ENCODE measurements at places on chromosomes 1 and 21.

- peak; percentile 49 for DNase-seq
These were observed 49.8 kb downstream of the BCAR3 start for GRCh38 chr1:93631626-93632365.

- DNase-seq = peak; percentile 21
These were observed 182.2 kb upstream of the DUSP10 start for GRCh38 chr1:221923929-221924598.

DNA sequence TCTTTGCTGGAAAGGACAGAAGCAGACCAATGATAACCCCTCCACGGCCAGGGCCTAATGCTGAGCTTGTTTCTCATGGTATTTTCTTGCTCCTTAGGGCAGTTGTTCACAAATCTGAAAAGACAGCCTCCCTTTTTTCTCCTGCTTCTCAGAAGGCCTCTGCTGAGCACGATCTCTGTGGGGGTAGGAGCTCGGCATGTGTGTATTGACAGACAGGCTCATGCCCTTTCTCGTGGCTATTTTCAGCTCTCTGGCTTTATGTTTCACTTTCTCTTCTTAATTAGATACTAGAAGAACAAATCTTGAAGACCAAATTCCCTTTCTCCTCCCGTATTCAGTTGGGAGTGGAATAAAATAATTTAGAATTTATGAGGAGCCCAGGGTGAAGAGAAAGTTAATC lies 768 bp upstream of the RIIAD1 start:
- peak; percentile 22 for DNase-seq

GRCh38 chr1:197519741-197520334 lies 251.8 kb downstream of the CRB1 start:
- peak; percentile 13 for DNase-seq

DNA sequence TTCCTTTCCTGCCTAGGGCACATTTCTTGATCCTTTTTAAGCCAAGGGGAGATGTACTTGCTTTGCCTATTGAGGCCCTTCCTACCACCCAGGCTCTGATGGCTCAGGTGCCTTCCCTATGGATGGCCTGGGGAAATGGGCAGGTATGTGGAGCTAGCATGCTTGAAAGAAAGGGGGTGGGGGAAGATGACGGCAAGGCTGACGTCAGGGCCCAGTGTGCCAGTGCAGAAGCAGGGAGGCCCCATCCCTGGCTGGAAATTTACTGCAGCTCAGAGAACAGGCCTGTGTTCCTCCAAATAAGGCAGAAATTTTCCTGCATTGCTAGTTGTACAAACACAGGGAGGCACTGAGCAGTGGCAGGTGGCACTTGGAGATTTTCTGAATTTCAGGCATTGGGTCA lies 453.2 kb upstream of the VAMP3 start:
- no peak for DNase-seq

- no peak for DNase-seq
These were observed 59.3 kb downstream of the LAMC2 start for GRCh38 chr1:183245357-183245756.

GRCh38 chr1:119556423-119556822 lies 49.4 kb downstream of the HSD3B1 start:
- DNase-seq = no peak

DNA sequence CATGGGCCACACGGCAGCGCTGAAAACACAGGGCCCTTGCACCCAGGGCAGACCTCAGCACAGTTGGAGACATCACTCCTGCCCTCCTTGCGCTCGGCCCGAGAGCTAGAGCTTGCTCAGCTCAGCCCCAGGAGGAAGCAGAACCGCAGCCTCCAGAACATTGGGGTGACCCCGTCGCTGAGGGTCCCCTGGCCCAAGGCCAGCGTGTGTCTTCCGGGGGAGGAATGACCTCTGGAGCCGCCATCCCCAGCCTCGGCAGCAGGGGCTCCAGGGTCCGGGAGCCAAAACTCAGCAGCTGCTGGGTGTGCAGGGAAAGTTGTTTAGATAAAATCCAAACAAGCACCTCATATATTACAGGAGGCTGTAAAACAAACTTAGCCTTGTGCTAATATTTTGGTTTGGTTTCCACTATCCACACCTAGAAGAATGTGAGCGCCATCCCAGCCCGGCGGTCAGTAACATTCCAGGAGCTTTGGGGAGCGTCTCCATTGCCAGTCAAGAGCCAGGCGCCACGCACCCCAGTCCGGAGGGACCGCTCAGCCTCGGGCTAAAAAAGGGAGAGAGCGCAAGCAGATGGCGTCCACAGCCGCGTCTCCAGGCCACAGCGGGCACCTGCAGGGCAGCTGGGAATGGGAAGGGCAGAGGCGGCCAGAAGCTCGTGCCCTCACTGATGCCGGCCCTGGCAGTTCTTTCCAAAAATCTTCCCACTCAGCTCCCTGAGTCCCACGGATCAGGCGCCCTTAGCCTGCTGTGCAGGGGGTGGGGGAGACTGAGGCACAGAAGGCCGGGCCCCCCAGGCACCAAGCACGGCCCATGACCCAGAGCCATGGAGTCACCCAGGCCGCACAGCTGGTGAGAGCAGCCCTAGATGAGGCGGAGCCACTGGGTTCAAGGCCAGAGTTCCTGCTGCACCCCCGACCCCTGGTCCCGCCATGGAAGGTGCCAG lies 52.0 kb downstream of the SLX9 start:
- no peak for DNase-seq

DNA sequence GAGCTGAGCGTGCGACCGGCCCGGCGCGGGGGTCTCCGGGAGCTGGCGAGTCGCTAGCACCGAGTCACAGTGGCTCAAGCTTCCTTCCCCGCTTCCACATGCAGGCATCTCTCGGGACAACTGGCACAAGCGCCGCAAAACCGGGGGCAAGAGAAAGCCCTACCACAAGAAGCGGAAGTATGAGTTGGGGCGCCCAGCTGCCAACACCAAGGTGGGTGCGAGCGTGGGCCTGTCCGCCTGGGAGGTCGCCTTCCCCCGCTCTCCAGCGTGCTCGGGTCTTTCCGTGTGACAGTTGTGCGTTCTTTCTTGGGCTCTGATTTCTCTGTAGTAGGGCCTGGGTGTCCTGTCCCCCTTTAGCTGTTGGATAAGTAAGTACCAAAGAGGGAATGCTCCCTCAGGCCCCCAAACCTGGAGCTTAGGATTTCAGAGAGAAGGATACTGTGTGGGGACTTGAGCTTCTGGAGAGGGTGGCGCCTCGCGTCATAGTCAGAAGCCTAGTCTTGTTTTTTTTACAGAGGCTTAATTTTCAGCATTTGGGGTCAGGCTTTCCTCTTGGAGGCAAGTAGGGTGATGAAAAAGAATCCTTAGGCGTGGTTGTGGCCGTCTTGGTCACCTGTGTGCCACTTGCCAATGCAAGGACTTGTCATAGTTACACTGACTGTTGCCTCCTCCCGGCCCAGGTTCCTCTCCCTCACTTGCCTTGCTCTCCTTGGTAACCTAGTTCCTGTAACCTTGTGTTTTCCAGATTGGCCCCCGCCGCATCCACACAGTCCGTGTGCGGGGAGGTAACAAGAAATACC lies 790 bp downstream of the RPS8 start:
- DNase-seq = no peak

DNA sequence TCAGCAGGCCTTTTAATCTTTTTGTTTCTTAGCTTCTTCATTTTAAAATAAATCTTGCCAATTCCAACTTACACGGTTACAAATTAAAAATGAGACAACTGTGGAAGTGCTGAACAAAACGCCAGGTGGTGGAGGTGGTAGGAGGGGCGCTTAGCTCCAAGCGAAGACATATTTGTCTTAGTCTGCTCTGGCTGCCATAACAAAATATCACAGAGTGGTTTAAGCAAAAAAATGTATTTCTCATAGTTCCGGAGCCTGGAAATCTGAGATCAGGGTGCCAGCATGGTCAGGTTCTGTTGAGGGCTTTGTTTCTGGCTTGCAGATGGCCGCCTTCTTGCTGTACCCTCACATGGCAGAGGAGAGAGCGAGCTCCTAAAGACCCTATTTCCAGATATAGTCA lies 14.9 kb downstream of the IER5 start:
- no peak for DNase-seq

DNA sequence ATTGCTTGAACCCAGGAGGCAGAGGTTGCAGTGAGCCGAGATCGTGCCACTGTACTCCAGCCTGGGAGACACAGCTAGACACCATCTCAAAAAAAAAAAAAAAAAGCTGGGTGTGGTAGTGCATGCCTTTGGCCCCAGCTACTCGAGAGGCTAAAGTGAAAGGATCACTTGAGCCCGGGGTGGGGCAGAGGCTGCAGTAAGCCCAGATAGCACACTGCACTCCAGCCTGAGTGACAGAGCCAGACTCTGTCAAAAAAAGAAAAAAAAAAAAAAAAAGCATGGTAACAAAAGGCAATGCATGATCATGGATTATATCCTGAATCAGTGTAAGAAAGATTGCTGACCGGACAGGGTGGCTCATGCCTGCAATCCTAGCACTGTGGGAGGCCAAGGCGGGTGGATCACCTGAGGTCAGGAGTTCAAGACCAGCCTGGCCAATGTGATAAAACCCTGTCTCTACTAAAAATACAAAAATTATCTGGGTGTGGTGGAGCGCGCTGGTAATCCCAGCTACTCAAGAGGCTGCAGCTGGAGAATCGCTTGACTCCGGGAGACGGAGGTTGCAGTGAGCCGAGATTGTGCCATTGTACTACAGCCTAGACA lies 76.3 kb downstream of the RUSC1 start:
- DNase-seq = no peak

GRCh38 chr1:11044849-11045427 lies 2.1 kb downstream of the MASP2 start:
- DNase-seq = no peak

DNA sequence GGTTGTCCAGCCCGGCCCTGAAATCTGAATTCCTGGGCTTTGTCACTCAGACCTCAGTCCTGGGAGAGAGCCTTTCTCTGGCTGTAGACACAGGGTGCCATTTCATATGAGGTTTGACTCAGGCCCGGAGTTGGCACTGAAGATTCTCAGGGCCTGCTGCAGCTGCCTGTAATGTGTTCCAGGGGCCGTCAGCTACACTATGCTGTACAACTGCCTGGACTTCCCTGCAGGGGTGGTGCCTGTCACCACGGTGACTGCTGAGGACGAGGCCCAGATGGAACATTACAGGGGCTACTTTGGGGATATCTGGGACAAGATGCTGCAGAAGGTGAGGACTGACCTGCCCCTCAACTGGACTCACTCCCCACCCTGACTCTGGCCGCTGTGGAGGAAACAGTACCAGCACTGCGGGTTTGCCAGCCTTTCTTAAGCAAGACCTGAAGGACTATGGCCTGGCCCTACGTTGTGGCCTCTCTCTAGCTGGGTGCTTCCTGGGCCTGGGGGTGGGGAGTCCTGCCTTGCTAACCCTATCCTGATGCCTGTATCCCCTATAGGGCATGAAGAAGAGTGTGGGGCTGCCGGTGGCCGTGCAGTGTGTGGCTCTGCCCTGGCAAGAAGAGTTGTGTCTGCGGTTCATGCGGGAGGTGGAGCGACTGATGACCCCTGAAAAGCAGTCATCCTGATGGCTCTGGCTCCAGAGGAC lies 18.9 kb downstream of the FAAH start:
- DNase-seq = no peak

DNA sequence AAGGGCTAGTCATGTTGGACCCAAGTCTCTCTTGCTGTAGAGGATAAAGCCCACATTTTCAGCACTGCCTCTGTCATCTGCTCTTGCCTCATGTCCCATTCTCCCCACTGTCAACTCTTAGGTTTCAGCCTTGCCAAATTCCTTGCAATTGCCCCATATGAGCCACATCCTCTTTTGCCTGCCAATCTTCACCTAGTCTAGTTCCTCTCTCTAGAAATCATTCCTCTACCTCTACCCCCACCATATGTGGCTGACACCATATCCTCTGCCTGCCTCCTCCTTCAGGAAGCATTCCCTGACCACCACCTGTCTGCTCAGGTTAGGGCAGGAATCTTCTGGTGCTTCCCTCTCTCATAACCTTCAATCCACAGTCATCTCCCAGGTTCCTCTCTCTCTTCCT lies 38.2 kb downstream of the SLC9A1 start:
- no peak for DNase-seq

DNA sequence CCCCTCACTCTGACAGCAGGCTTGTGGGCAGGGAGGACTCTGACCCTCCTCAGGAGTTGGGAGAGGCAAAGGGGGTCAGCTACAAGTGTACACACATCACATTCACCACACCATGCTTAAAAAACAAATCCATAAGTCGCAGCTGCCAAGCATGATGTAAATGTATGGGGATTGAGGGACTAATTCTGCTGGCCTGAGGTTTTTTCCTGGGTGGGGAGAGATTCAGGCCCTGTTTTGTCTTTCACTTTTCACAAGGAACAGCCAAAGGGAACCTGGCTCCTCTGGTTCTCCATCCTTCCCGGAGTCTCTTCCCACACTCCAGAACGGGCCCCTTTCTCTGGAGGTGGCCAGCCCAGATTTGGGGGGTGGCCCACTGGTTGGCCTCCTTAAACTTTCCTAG lies 1.3 kb upstream of the MTARC2 start:
- DNase-seq = no peak

DNA sequence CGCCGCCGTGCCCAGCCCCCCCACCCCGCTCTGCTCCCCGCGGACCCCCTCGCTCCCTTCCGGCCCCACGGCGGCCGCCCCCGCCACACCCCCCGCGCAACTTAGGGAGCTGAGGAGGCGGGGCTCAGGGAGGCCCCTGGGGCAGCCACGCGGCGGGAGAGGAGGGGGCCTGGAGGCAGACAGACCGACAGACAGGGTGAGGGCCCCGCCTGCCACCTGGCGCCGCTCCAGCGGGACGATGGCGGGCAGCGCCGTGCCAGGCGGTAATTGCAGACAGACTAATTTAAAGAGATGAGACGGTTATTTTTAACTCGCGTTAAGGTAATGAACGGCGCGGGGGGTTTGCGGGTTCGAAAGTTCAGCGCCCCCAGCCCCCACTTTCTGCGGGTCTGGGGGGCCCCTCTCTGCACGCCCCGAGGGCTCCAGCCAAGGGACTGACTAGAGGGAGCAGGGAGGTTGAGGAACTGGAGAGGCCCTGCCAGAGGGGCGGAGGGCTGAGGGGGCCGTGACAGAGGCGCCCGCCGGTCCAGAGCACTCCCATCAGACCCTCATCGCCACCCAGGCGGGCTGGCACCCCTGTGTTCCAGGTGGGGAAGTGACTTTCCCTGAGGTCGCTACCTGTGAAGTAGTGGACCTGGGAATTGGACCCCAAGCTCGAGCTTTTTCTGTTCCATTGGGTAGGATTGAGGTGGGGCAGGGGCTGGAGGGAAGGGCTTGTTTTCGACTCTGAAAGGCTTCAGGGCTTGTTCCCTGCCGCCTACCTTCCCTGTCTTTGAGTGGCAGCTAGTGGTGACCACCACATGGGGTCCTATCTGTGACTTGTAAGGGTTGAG lies 5.4 kb downstream of the FOXO6 start:
- DNase-seq = no peak

DNA sequence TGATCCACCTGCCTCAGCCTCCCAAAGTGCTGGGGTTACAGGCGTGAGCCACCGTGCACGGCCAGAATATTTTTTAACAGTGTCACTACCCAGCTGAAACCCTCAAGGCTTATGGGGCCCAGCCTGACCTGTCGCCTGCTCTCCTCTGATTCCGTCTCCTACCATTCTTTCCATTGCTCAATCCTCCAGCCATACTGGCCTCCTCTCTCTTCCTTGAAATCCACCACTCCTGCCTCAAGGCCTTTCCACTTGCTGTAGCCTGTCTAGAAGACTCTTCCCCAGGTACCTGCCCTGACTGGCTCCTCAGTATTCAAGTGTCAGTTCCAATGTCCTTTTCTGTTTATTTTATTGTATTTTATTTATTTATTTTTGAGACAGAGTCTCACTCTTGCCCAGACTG lies 53.9 kb downstream of the YARS1 start:
- peak; percentile 21 for DNase-seq

GRCh38 chr1:220271706-220272046 lies 577 bp downstream of the RAB3GAP2 start:
- DNase-seq = peak; percentile 33

- DNase-seq = no peak
These were observed 210.2 kb downstream of the LRRC7 start for GRCh38 chr1:69777971-69778370.
